Upper lobe of left lung (tissue), 6 donors: ENCODE measurements at places on chromosomes 2 and 18. TPM values are rescaled to one million over a fixed set of nuclear protein-coding genes. Genes with fewer than 3 reads are reported as not detected.

STAT4 gene
- 8.4 TPM for total RNA-seq

CYRIA gene
- 23.5 TPM for total RNA-seq

KCTD1 gene
- total RNA-seq = 18.9 TPM

MEIS1 gene
- total RNA-seq = 29.1 TPM

DQX1 gene
- not detected for total RNA-seq

GPR45 gene
- total RNA-seq = not detected

- H3K4me3 ChIP-seq = no peak overlapping the region
- H3K4me1 ChIP-seq = peaks cover 47% of the 10 kb centered on the region
- no peaks in the 10 kb centered on the region for H3K36me3 ChIP-seq
- peaks cover 91% of the 10 kb centered on the region for H3K27me3 ChIP-seq
- no peak for DNase-seq
These were observed 3.0 kb downstream of the HOXD8 start for GRCh38 chr2:176132205-176133171.

GRCh38 chr18:57014772-57015413 is 132.0 kb upstream of the BOD1L2 start:
- H3K4me1 ChIP-seq = no peaks in the 10 kb centered on the region
- DNase-seq = no peak
- H3K27me3 ChIP-seq = no peaks in the 10 kb centered on the region
- no peak overlapping the region for H3K27ac ChIP-seq
- no peaks in the 10 kb centered on the region for H3K36me3 ChIP-seq

GRCh38 chr2:123692121-123692520 is 333.0 kb upstream of the CNTNAP5 start:
- H3K27ac ChIP-seq = no peak overlapping the region
- no peaks in the 10 kb centered on the region for H3K36me3 ChIP-seq
- no peak overlapping the region for H3K4me3 ChIP-seq
- no peaks in the 10 kb centered on the region for H3K27me3 ChIP-seq

DNA sequence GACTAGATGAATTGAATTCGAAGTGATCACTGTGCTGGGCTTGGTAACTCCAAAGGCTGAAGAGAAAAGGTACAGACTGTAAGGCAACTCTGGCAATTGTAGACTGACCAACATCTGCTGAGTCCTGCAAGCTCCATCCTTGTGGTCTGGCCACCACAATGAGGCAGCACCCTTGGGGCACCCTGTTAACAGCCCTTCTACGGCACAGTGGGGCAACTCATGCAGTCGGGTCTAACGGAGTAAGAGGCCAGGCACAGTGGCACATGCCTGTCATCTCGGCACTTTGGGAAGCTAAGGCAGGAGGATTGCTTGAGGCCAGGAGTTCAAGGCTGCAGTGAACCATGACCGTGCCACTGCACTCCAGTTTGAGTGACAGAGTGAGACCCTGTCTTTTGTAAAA is 126.8 kb downstream of the ZAP70 start:
- DNase-seq = no peak
- H3K4me1 ChIP-seq = no peaks in the 10 kb centered on the region
- H3K27ac ChIP-seq = no peak overlapping the region

DNA sequence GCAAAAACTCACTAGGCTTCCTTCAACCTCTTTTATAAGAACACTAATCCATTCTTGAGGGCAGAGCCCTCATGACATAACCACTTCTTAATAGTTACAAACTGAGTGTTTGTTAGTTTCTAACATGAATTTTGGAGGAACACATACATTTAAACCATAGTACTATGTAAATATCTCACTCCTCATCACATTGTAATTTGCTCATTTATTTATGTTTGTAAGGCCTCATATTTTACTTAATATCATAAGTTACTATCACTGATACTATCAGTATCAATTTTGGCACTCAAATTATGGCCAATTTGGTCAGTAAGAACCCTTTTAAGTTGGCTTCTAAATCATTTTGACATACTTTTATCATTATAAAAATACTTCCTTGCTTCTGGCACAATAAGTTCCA is 603.1 kb downstream of the ZEB2 start:
- H3K4me3 ChIP-seq = no peak overlapping the region
- H3K27me3 ChIP-seq = no peaks in the 10 kb centered on the region
- no peaks in the 10 kb centered on the region for H3K4me1 ChIP-seq
- no peak for DNase-seq
- H3K27ac ChIP-seq = no peak overlapping the region
- no peaks in the 10 kb centered on the region for H3K36me3 ChIP-seq

DNA sequence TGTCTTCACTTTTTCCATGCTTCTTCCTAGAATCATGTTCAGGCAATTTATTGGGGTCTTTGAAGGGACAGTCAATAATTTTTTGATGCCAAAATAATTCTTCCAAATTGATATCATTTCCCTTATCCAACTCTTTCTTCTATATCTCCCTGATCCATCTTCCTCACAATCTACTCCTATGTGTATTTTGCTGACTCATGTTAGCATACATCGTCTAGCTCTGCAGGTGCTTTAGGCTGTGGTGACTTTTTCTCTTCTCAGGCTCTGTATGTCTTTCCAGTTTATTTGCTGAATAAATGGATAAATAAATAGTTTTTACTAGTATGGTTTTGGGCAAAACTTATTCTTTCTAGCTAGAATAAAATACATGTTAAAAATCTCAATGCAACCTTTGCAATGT is 1650.9 kb upstream of the TMEFF2 start:
- H3K4me1 ChIP-seq = no peaks in the 10 kb centered on the region
- no peak overlapping the region for H3K4me3 ChIP-seq
- H3K36me3 ChIP-seq = no peaks in the 10 kb centered on the region
- no peak overlapping the region for H3K27ac ChIP-seq

- no peaks in the 10 kb centered on the region for H3K4me1 ChIP-seq
- no peak overlapping the region for H3K27ac ChIP-seq
- H3K4me3 ChIP-seq = no peak overlapping the region
- H3K27me3 ChIP-seq = no peaks in the 10 kb centered on the region
- H3K36me3 ChIP-seq = no peaks in the 10 kb centered on the region
These were observed 418.0 kb upstream of the ID2 start for GRCh38 chr2:8263901-8264300.

DNA sequence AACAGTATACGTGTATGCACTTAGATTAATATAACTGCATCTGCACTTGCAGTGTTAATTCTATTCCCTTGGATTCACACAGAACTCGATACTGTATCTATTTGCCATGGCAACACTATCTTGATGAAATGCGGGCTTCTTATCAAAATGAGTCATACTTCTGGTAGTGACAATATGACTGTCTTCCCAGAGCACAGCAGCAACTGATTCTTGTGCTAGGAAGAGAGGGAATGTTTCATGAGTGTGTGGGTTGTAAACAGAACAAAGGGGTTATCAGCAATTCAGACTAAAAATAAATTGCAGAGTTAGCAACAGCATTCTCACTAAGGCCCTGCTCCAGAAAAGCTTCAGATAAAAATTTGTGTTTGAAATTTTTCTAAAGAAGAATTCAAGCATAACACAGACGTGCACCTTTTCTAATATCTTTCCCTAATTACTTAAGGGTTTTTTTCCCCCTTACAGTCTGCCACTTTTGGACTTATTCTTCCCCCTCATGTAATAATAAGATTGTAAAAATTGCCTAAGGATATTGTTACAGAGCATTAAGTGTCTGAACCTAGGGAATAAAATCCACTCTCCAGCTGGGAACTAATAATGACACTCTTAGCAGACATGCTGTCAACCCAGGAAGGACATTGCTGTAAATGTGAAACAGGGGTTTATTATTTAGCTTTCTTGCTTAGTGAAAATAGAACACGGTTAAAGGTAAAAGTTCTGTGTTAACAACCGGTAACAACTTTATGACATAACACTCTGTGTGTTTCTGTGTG is 99.9 kb upstream of the SLC38A11 start:
- no peaks in the 10 kb centered on the region for H3K27me3 ChIP-seq
- no peak for DNase-seq
- no peak overlapping the region for H3K27ac ChIP-seq
- H3K4me3 ChIP-seq = no peak overlapping the region

GRCh38 chr2:98453531-98453930 is 8.9 kb downstream of the INPP4A start:
- H3K36me3 ChIP-seq = peaks cover 3% of the 10 kb centered on the region
- peaks cover 38% of the 10 kb centered on the region for H3K4me1 ChIP-seq
- H3K4me3 ChIP-seq = no peak overlapping the region
- H3K27ac ChIP-seq = peak overlapping the region; percentile 3

DNA sequence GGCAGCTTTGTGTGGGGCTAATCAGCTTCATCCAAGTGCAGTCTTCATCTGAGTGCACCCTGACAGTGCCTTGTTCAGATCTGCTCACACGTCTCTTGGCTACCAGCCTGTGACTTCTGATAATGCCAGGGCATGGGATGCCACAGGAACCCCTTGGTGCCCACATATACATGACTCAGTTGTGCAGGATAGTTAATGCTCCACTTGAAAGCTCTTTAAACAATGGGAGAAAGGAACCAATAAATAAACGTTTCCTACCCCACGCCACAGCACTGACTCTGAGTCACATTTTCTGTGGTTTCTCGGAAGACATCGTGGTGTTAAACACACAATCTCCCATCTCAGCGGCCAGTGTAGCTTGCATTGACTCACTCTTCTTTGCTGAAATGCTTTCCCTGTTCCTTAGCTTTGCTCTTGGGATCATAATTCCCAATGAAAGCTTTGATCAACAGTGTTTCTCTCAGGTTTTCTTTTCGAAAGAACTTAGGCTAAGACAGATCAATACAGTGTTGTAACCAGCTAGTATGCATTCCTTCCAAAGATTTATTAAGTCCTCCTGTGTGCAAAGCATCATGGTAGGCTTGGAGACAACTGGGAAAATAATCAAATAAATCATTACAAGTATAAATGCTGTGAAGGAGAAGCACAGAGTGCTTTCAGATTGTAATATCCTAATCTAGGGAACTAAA is 142.0 kb downstream of the COPS8 start:
- no peak overlapping the region for H3K4me3 ChIP-seq
- H3K27me3 ChIP-seq = no peaks in the 10 kb centered on the region
- H3K4me1 ChIP-seq = no peaks in the 10 kb centered on the region
- no peak overlapping the region for H3K27ac ChIP-seq

- DNase-seq = no peak
- no peaks in the 10 kb centered on the region for H3K36me3 ChIP-seq
- H3K4me1 ChIP-seq = no peaks in the 10 kb centered on the region
- no peak overlapping the region for H3K4me3 ChIP-seq
- no peaks in the 10 kb centered on the region for H3K27me3 ChIP-seq
These were observed 1.5 kb upstream of the SULT1C2 start for GRCh38 chr2:108287169-108287568.

DNA sequence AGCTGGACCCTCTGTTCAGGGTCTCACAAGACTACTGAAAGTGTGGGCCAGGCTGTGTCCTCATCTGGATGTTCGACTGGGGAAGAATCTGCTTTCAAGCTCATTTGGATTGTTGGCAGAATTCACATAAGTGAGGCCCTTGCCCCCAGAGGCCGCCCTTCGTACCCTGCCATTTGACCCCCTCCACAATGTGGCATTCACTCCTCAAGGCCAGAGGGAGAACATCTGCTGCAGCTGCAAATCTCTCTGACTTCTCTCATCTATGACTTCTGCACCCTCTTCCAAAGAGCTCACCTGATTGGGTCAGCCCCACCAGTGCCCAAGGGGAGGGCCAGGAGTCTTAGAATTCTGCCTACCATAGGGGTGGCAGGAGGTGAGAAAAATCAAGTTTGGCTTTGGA is 3.9 kb upstream of the CNDP2 start:
- no peak for DNase-seq
- H3K36me3 ChIP-seq = no peaks in the 10 kb centered on the region
- H3K4me3 ChIP-seq = no peak overlapping the region
- peaks cover 17% of the 10 kb centered on the region for H3K4me1 ChIP-seq

- H3K27ac ChIP-seq = no peak overlapping the region
- no peaks in the 10 kb centered on the region for H3K27me3 ChIP-seq
- H3K4me1 ChIP-seq = no peaks in the 10 kb centered on the region
These were observed 71.9 kb downstream of the TNFRSF11A start for GRCh38 chr18:62396967-62397366.

GRCh38 chr2:24083567-24084385 is 858 bp downstream of the TP53I3 start:
- peaks cover 32% of the 10 kb centered on the region for H3K4me1 ChIP-seq
- H3K36me3 ChIP-seq = peaks cover 45% of the 10 kb centered on the region
- peak overlapping the region; percentile 60 for H3K4me3 ChIP-seq
- DNase-seq = peak; percentile 95
- H3K27me3 ChIP-seq = no peaks in the 10 kb centered on the region

DNA sequence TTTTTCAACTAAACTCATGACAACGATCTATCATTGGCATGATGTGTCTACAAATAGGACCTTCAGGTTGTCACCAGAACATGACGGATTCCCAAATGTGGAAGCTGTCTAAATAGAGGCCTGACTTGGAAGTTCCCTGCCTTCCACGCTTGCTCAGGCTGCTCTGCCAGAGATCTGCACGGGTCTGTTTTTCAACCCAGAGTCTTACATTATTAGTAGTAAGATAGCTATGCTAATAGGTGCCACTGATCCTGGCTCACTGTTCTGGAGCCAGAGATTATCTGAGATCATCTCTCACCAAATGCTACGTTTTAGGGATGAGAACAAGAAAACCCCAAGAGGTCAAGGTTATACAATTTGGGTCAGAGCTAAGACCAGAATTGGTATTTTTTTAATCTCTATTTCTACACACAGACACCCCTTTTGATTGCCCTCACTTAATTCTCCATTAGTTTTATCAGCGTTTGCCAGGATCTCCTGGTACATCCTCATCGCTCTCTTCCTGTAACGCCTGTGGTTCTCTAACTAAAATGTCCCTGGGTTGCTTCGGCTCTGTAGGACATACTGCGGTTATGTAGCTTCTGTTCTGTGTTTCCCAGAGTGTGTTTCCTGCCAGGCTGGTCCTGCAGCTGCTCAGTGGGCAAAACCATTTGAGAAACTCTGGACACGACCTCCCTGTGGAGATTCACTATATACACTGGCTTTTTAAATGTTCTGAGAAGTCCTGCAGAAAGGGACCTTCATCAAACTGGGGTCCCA is 5.7 kb downstream of the CDC42EP3 start:
- no peak overlapping the region for H3K27ac ChIP-seq
- H3K4me1 ChIP-seq = peaks cover 36% of the 10 kb centered on the region
- no peaks in the 10 kb centered on the region for H3K27me3 ChIP-seq
- no peaks in the 10 kb centered on the region for H3K36me3 ChIP-seq

DNA sequence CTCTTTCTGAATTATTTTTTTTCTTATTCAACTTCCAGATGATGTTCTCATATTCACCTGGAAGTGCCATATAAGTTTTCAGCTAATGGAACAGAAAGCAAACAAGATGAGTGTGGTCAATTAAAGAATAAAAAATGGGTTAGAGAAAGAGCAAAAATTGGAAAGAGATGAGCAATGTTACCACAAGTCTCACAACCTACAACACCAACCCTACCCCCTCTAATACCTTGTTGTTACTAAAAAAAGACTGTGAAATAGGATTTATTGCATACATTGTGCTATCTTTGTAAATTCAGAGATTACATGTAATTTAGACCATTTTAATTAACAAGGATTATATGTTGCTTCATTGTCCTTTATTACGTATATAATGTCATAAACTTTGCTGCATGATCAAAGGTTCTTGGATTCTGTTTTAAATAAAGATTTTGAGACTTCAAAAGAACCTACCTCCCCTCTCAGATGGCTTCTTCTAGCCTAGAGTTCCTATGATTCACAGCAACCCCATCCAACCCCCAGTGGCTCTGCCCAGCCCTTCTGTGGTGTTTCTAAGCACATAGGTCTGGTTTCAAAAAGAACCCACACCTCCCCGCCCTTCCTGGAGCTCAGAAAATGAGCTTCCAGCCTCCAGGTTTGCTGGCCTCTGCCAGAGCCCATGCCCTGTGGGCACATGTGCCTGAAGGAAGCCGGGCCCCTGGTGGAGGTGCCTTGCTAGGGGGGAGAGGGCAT is 24.7 kb downstream of the LGALSL start:
- H3K27me3 ChIP-seq = no peaks in the 10 kb centered on the region
- no peak for DNase-seq
- H3K4me1 ChIP-seq = no peaks in the 10 kb centered on the region
